ENCODE measurements at places on chromosomes 1 and 21. TPM values are rescaled to one million over a fixed set of nuclear protein-coding genes. Genes with fewer than 3 reads are reported as not detected.
A peak's percentile ranks its signal among the peaks of the same experiment; 100 is the strongest.

- no peak for DNase-seq
Observed at GRCh38 chr1:97806326-97806725, 114.5 kb downstream of the DPYD start.

The ATAD3C gene
- total RNA-seq: 1.8 TPM

The C1orf115 gene
- total RNA-seq: 1.1 TPM

GRCh38 chr1:51877434-51878307 lies 856 bp downstream of the NRDC start:
- peak; percentile 53 for DNase-seq

DNA sequence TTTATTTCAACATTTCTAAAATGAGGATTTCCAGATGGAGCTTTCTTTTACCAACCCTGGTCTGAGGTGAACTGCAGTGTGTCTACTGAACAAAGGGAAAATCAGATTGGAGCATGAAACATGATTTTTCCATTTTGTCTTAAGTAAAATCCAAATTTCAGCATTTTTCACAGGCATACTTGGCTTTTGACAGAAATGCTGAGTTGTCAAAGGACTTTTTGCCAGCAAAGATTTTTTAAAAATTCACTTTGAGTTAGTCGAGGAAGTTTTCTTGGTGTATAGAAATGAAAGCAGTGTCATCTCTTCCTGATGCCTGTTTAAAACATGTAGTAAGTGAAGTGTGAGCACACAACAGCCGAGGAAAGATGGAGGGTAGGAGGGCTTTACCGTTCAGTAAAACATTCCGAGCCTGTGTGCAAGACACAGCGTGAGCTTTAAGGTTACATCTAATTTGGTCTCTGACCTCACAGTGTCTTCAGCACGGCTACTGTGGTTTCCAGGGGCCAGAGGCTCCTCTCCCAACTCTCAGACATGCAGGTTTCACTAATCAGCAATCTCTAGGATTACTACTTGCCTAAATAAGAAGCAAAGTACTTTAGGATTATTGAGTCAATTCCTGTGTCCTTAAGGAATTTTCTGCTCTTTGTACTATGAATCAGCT lies 45.9 kb downstream of the SAMD13 start:
- DNase-seq: peak; percentile 47

DNA sequence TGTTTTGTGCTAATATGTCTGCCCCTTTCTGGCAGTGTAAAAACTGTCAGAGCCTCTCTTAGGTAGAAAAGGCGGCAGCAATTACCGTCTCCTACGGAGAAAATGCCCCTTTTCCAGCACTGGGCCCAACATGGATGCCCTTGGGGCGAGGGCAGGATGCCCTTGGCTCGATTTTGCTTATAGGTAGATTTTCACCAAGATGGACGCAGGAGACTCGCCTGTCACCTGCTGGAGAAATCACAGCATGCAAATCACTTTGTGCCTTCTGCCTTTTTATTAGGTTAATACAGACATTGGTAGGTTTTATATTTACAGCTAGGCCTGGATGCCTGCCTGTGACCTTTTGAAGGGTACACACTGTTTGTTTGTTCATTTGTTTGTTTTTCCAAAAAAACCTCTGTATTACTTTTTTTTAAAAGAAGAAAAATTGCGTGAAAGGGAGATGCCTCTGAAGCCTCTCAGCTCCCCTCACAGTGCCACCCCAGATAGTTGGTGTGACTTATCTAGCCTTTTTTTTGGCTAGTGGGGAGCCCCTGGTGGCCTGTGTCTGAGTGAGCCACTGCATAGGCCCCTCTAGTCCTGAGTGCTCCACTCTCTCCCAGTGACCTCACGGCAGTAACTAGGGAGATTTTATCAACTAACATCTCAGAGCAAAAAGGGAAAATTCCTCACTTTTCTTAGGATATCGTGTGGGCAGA lies 2.5 kb downstream of the ATP1B1 start:
- no peak for DNase-seq

The SYNJ1 gene
- total RNA-seq: 12.9 TPM

GRCh38 chr1:48878191-48878940 lies 101.7 kb upstream of the BEND5 start:
- peak; percentile 96 for DNase-seq

DNA sequence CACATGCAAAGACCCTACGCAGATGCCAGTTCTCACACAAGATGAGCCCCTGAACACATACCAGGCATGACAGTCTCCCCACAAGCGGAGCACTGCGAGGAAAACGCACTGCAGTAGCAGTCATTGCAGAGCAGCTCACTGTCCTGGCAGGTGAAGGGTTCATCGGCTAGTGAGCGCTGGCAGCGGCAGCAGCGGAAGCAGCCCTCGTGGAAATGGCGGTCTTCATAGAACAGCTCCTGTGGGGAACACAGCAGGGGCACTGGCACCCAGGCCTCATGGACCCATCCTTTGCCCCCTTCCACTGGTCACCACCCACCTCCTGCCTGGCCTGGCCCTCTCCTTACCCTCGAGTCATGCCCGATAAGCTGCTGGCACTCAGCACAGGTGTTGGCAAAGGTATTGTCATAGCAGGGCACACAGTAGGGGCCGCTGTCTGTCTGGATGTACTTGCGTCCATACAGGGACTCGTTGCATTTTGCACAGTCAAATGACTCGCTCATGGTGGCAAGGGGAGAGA lies 6.3 kb downstream of the FHL3 start:
- no peak for DNase-seq

- DNase-seq: no peak
Observed at GRCh38 chr1:30571380-30571779, 152.0 kb downstream of the MATN1 start.

The HTR6 gene
- not detected for total RNA-seq

DNA sequence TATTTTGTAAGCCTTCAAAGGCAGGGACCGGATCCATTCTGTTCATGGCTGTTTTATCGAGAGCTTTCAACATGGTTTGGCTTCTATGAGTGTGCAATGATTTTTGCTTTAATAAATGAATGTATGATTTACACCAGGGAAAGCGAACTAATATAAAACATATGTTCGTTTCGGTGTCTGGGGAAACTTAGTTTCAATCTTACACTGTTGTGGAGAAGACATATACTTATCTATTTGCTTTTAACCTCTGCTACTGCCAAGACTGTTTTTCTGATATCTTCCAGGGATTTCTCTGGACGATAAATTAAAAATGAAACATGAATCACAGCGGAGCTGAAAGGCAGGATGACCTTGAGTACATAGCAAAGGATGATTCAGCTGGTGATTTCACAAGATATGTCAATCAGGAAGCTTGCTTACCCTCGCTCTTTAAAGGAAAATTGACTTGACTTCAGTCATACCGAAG lies 14.7 kb upstream of the CYYR1 start:
- peak; percentile 57 for DNase-seq

- DNase-seq: peak; percentile 44
Observed at GRCh38 chr21:32334980-32335531, 36.4 kb downstream of the MRAP start.

- DNase-seq: no peak
Observed at GRCh38 chr1:222547260-222547614, 667 bp downstream of the HHIPL2 start.

- no peak for DNase-seq
Observed at GRCh38 chr1:40251456-40251855, 3.7 kb downstream of the TMCO2 start.

The TRIM45 gene
- 3.1 TPM for total RNA-seq

- peak; percentile 47 for DNase-seq
Observed at GRCh38 chr1:198024782-198025181, 107.6 kb downstream of the LHX9 start.

DNA sequence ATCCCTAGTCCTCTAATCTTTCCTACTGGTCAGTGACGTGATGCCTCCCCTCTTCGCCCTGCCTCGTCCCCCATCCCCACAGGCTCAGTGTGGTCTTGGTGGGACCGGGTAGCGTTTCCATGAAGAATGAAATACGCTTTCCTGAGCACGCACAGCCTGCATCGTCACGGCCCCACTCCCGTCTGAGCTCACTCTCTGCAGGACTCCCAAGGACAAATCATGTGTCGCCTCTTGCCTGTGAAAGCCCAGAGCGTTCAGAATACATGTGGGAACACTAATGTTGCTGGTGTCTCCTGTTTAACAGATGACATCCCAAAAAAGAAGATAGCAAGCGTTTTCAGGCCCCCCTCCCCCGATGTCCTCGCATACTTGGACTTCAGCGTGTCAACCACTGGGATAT lies 49.2 kb downstream of the S100B start:
- no peak for DNase-seq

DNA sequence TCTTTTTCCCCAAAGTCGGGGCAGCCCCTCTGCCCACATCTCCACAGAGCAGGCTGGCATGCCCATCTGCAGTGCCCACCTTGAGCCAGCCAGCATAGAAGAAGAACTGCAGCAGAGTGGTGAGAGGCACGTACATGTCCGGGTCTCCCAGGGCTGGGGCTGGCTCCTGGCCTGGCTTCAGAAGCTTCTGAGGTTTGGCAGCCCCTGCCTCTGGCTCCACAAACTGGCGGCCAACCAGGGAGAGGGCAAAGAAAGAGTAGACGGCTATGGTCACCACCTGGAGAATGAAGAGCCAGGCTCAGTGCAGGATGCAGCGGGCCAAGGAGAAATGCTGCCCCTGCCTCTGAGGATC lies 3.0 kb downstream of the BEST4 start:
- no peak for DNase-seq

The E2F2 gene
- not detected for total RNA-seq

- DNase-seq: no peak
Observed at GRCh38 chr1:221772117-221772516, 30.2 kb upstream of the DUSP10 start.

GRCh38 chr1:7121622-7121988 lies 336.4 kb downstream of the CAMTA1 start:
- no peak for DNase-seq
